NCI-H187 (cell line): ENCODE measurements at places on chromosomes 6 and 20.

GRCh38 chr6:160986851-160987250 lies 4.7 kb upstream of the MAP3K4 start:
- DNase-seq: no peak

DNA sequence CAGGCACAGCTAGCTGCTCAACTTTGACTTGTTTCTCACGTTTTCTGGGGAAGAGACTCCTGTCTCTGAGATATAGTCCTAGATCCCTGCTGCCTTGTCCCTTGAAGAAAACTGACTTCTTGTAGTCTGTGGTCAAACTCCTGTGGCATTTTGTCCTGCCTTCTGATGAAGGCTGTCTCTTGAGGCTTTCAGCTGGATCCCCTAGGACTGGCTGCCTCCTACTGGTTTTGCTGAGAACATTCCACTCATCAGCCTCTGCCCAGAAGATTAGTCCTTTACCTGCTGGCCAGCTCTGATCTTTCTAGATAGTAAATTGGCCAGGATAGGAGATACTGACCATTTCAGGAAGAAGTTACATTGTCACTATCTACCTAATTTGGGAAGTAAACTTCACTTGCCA lies 71.9 kb upstream of the CNR1 start:
- no peak for DNase-seq

DNA sequence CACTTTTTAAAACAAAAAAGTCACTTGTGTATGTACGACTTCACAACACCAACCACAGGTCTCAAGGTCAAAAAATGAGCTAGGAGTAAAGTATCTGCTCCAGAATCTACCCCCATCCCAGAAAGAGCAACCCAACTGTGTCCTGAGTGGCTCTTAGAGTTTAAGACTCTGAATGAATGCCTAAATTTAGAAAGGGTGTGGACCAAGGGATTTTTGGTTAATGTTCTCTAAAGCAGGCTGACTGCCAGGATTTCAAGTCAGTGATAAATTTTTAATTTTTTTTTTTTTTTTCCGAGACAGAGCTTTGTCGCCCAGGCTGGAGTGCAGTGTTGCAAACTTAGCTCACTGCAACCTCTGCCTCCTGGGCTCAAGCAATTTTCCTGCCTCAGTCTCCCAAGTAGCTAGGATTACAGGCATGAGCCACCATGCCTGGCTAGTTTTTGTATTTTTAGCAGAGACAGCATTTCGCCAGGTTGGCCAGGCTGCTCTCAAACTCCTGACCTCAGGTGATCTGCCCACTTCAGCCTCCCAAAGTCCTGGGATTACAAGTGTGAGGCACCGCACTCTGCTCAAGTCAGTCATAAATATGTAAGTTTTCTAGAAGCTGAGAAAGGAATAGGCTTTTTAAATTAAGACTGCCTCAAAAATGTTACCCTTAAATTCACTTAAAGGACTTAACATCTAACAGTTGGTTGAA lies 20.2 kb downstream of the STAU1 start:
- DNase-seq: no peak

DNA sequence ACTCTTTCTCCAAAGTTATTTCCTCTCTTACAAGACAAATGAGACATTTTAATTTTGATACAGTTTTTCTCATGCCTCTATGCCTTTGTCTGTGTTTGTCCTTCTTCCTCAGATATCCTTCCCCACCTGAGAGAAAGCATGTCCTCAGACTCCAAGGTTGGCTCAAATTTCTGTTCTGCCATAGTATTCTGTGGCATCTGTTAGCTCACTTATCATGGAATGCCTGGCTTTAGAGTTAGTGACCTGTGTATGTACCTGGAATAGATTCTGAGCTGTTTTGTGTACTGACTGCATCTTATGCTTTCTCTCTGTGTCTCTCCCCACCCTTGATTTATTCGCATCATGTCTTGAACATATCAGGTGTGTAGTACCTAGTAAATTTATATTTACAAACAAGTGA lies 90.0 kb downstream of the CENPW start:
- no peak for DNase-seq

DNA sequence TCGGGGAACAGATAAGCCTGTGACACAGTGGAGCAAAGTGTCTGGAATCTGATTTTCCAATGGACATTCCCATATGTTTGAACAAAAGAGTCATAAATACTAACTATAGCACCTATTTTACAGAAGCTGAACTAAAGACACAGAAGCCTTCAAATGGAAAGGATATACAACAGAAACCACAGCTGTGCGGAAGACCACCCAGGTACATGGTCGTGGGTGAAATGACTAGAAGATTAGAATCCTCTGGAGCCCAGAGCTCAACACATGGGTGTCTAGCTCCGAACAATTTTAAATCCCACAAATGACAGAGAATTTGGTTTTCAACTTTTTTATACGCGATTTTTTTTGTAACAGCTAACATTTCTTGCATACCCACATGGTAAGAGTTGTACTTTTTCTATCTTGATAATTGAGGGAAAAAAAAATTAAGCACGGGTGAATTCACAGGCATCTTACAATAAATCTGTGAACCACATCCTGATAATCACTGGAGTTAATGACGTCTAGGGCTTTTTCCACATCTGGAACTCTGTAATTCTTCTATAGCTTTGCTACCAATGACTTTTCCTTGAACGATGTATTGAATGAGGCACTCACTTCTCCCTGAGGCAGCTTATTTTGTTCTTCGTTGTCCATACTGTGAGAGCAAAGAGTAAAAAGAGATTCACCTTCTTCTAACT lies 271.1 kb upstream of the AGPAT4 start:
- DNase-seq: no peak
